ENCODE measurements at places on chromosomes 1 and 21.
A peak's percentile ranks its signal among the peaks of the same experiment; 100 is the strongest.

DNA sequence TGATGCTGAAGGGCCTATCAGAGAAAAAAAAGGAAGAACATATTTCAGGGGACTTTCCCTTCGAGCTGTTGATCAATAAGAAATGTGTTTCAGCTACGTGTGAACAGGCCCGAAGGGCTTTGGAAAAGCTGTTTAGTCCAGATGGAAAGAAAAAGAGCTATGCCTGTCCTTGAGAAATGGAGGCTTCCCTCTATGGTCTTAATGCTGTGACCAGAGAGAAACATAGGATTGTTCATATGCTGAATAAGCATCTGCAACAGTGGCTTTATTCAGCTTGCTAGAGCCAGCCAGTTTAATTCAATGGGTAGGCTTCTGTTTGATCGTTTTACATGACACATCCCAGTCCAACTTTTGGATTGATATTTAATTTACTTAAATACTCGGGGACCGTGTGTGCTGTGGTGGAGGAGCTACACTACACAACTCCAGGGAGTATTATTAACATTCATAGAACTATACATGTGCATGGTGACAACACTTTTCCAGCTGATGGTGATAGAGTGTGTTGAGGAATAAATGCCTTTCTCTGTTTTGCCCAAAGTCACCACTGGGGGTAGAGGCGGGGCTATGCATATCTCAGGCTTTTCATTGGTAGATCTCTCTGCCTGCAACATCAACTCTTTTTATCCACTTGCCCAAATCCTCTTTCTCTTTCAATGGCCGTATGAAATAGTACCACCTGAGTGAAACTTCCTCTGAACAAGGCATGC lies 106.7 kb upstream of the C8B start:
- DNase-seq, result peak; percentile 16

DNA sequence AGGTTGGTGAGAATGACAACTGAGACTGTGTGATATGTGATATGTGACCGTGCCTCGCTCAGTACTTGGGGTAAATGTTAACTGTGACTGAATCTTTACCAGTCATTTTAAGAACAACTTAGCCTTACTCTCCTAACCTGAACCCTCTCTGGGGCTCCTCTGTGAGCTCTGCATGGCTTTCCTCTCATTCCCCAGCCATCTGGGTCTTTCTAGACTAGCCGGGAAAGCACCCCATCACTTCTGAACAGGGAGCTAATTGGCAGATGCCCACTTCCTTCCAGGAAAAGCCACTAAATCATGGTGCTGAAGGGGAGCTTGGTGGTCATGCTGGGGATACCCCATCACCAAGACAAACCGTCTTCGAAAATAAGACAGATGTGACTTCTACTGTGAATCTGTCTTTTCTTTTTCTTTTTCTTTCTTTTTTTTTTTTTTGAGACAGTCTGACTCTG lies 16.5 kb upstream of the FOXO6 start:
- DNase-seq, result no peak

DNA sequence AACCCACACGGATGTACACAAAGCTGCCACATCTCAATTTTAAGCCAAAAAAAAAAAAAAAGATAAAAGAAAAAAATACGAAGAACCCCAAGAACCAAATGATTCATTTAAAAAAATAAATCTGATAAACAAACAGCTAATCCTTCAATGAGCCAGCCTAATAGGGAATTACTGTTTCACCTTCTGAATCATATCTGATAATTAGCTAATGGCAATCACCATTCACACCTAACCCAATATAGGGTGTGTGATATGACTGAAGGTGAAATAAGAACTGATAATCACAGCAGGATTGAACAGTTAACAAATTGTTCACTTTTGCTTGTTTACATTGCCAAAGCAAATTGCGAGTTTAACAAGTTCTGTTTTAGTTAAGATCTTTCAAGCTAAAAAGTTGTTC lies 61.4 kb downstream of the LAMC2 start:
- DNase-seq, result no peak

GRCh38 chr1:78333502-78333901 lies 157.3 kb upstream of the PTGFR start:
- DNase-seq, result peak; percentile 7

DNA sequence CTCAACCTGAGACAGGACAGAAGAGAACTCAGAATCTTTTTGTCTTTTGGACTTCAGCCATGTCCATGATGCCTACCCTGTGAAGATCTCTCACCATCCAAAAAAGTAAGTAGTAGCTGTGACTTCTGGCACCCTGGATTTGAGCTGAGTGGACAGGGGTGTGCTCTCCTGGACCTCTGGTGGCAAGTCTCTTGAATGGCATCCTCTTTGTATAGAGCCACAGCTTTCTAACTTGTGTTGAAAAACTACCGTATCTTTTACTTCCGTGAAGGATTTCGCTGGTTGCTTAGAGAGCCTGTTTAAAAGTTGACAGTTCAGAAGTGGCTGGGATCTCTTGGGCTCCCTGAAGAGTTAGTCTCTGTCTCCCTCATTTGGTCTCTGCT lies 1.8 kb downstream of the MFN2 start:
- DNase-seq, result peak; percentile 24

GRCh38 chr1:160855181-160855981 lies 7.3 kb downstream of the CD244 start:
- DNase-seq, result no peak

DNA sequence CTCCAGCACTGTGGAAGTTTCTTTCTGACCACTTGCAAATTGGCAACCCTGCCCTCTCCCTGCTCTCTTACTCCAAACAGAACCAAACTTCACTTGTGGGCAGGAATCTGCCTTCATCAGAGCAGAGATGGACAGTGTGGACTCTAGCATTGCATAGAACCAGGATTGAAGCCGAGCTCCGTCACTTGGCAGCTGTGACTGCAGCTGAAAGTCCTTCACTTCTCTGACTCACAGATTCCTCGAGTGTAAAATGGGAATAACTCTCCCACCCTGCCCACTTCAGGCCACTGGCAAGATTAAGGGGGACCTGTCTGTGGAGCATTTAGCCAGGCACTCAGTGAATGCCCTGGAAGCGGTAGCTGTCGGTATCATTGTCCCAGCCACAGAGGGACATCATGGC lies 75.7 kb upstream of the ZBTB40 start:
- no peak for DNase-seq

DNA sequence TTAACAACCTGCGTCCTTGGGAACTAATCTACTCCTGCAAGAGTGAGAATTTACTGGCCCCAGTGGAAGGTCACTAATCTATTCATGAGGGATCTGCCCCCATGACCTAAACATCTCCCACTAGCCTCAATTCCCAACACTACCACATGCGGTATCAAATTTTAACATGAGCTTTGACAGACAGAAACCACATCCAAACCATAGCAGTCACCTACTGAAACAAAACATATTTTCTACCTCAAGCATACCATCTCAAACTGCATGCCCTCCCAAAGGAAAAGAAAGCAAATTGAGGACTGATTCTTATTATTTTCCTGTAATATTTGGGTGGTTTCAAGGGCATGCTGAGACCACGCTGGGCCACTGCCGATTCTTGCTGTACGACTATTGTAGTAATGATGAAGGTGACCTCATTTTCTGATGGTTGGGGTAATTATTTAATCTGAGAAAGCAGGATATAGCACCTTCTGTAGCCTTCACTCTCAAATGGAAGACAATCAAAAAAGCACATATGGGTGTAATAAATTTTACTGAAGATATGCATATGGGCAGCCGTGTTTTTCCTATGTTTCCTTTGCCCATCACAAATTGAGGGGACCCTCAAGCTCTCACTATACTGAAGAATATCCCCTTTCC lies 13.2 kb upstream of the GBP5 start:
- no peak for DNase-seq

DNA sequence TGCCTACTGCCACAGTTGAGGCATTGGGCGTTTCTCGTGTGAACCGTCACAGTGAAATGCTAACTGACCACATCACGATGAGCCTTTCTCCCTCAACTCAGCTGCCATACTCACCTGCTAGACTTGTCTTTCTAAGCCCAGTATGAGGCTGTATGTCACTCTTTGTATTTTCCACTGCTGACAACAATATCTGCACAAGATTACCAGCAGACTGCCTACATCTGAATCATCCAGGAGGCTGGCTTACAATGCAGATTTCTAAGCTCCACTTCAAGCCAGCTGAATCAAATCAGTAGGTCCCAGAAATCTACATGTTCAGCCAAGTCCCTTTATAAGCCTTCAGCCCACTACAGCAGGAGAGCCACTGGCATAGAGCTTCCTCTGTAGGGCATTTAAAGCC lies 355.0 kb upstream of the DUSP10 start:
- DNase-seq, result peak; percentile 39

DNA sequence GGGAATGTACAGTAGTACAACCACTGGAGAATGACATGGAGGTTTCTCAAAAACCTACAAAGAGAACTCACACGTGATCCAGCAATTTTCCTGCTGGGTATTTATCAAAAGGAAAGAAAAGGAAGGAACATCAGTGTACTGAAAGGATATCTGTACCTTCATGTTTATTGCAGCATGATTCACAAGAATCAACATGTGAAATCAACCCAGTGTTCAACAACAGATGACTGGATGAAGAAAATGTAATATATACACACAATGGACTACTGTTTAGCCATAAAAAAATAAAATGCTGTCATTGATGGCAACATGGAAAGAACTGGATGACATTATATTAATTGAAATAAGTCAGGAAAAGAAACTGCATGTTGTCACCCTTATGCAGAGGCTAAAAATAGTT lies 19.0 kb upstream of the CYP4A11 start:
- no peak for DNase-seq

DNA sequence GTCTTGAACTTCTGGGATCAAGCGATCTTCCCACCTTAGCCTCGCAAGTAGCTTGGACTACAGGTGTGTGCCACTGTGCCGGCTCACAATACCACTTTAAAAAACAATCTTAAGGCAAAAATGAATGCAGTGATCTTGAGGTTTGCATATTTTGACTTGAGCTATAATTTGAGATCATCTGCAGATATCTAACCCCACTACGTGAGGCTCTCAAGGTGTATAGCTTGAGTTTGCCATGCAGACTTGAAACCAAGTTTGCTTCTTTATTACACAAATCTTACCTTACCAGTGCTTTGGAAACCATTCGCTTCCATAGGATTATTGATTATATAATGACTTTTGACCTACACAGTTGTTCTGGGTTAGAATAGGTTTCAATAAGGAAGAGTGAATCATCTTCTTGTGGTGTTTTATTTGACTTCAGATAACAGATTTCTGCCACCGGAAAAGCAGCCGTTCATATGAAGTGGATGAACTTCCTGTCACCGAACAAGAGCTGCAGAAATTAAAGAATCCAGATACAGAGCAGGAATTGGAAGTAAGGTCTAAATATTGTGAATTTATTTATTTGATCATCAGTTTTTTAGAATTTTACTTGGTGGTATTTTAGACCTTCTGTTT lies 155.1 kb downstream of the VPS13D start:
- no peak for DNase-seq

- no peak for DNase-seq
Measured at GRCh38 chr1:3258386-3259003, 189.5 kb downstream of the PRDM16 start.

DNA sequence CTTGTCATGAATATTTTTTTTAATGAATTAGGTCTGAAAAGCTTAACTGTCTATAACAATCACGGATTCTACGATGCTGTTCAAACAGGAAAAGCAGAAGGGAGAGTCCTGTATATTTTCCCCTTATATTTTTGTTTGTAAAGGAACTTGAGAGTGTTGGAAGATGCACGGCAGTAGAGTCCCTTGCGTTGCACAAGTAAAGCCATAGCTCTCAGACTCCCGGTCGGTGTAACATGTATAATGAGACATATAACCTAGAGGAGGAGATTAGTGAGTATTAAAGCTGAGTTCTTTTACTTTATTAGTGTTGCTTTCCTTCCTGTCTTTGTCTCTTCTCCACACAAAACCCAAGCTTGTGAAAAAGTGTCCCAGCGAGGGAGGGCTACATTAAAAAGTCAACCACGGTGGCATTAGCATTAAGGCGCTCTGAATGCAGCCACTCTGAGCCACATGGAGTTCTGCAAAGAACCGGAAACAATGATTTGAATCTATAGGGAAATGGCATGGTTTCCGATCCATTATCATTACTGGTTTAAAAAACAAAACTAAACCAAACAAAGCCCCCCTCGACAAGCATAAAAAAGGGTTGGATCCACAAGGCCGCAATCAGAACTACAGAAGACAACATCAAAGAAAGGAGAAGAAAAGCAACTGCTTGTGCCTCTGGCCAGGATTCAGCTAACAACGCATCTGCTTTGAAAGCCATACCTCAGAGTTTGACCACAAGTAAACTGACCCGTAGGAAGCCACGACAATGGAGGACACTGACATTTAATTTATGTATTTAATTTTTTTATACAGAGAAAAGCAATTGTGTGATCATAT lies 356.8 kb downstream of the LMO4 start:
- no peak for DNase-seq

DNA sequence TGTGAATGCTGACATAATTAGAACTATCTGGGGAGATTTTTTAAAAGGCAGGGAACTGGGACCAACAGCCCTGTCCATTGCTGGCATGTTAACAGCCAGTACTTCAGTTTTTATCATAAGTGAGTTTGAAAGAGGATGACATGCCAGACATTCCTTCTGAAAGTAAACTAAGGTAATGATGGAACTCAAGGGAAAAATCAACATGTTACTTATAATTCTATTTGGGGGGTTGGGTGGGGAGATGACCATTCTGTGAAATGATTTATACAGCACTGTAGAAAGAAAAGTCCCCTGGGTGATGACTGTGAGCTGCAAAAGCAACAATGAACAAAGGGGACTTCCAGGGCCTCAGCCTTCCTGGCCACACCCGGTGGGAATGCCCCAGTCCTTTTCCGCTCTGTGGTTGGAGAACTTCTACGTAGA lies 5.4 kb upstream of the LAMC2 start:
- DNase-seq, result no peak

GRCh38 chr21:16568661-16569060 lies 838.9 kb downstream of the USP25 start:
- DNase-seq, result no peak

DNA sequence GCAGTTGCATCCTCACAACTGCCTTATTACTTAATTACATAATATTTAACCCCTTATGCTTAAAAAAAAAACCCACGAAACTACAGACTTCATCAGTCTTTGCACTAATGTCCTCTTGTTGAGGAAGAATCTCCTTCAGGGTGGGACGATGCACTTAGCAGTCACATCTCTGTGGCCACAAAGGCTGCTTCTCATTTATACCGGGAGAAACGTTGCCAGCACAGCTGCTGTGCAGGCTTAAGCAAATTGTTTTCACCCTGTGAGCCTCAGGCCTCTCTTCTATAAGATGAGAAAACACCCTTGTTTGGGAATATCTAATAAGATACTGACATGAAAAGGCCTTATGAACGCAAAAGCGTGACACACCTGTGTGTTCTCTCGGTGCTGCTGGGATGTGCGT lies 2.9 kb upstream of the OBSCN start:
- no peak for DNase-seq

DNA sequence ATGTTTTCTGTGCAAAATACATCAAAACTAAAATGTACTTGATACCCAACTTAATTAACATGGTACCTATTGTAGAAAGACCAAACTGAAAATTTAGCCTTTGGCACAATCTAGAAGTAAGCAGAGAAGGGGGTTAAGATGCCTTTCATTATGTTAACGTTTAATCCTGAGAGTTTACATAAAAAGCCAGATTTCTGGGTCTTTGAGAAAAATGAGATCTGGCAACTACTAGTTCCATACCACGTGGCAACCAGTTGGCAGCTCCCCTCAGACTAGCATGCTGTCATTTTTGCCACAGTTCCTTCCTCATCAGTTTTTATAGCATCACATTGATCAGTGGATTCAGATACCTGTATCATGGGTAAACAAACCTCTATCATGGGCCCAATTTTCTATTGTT lies 1.5 kb downstream of the RO60 start:
- DNase-seq, result peak; percentile 70

- peak; percentile 70 for DNase-seq
Measured at GRCh38 chr21:38753557-38753971, 52.2 kb upstream of the ETS2 start.

Data from hematopoietic multipotent progenitor cell treated with erythropoietin and hydrocortisone succinate and interleukin-3 and kit ligand, for 8 days (in vitro differentiated cells).